Stimulated activated CD4-positive, alpha-beta T cell treated with anti-CD3 and anti-CD28 coated beads, Interleukin-2, amount 100 ng/mL, for 4 hours (primary cell): ENCODE measurements at places on chromosomes 2 and 18.

- DNase-seq = no peak
These were observed 69.4 kb upstream of the ARHGAP28 start for GRCh38 chr18:6659963-6660725.

DNA sequence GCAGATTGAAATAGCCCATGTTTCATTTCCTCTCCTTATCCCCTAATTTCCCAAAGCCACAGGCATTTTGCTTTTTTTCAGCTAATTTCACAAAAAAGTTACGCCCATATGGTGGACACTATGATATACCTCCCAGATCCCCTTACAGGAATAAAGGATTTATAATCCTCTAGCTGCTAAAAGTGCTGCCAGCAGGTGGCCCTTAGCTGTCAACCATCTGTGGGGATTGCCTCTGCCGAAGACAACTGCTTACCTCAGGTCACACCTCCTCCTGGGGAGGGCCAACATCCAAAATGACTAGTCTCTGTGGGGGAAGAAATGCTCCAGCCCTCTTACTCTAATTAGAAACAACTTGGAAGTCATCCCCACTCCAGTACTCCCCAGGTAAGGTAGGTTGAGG is 61.0 kb upstream of the EPB41L3 start:
- DNase-seq = no peak

GRCh38 chr2:27335311-27335710 is 12.4 kb upstream of the MPV17 start:
- no peak for DNase-seq

GRCh38 chr2:1170241-1170640 is 219.6 kb downstream of the SNTG2 start:
- DNase-seq = no peak

GRCh38 chr2:145644820-145645302 is 1124.9 kb upstream of the ZEB2 start:
- no peak for DNase-seq

- no peak for DNase-seq
These were observed 870.6 kb downstream of the CBLN2 start for GRCh38 chr18:71673498-71673897.

GRCh38 chr18:32714571-32715148 is 58.2 kb downstream of the KLHL14 start:
- no peak for DNase-seq

GRCh38 chr2:201642086-201642578 is 1.2 kb downstream of the TMEM237 start:
- no peak for DNase-seq

DNA sequence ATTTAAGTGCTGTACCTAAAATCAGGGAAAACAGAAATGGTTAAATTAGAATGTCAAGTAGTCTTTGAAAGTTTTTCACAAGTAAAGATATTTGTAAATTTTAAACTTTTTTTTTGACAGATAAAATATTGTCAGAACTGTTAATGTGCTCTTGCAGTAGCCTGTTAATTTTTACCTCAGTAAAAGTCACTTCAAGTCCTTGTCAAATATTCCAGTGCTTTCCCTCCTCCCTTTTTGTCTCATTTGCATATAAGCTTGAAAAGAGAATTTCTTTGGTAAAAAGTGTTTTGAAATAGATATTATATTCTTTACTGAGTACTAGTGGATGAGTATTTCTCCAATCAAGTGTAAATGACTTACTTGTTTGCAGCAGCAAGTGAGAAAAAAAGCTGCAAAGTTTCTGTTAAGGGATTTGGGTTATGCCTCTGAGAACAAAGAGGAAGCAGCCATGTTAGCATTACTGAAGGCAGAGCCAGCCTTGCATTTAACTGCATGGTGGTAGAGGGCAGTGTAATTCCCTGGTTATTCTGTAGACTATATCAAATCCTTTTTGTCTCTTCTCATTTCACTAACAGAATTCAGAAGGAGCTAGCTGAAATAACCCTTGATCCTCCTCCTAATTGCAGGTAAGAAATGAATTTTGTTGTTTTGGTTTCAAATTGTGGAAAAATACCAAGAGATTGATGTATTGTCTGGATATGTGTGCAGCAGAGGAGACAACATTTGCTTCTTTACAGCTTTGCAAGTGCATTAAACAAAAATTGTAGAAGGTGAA is 3.2 kb downstream of the UBE2E3 start:
- no peak for DNase-seq

- no peak for DNase-seq
These were observed 129.6 kb downstream of the MREG start for GRCh38 chr2:215883799-215884198.

GRCh38 chr2:19839438-19839837 is 62.3 kb downstream of the TTC32 start:
- DNase-seq = no peak

DNA sequence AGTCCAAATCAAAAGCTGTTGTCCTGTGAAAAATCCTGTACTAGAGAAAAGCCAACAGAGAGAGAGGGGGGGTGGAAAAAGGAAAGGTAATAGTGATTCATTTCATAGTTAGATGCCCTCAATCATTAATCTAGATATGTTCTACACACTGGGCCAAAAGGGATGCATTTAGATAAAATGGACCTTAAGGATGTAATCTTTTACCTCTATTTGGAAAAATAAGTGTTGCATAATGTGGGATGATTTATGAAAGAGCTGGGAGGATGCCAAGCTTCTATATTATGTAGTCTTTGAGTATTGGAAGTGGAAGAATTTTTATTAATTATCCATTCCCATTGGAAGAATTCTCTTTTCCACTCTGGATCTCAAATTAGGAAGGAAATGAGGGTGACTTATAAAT is 480.5 kb upstream of the ZEB2 start:
- DNase-seq = no peak

DNA sequence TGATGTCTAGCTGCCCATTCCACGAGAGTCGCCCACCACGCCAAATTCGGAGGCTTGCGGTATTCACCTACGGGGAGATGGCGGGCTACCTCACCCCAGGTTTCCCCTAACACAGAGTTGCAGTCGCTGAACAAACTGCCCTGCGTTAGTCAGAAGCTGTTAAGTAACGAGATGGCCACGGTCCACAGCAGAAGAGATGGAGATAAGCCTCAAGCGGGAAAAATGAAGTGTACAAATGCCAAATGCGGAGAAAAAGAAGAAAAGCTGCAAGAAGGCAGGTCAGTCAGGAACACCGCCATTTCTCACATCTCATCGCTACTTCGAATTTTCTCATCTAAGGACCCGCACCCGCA is 425 bp downstream of the ASB3 start:
- DNase-seq = no peak

DNA sequence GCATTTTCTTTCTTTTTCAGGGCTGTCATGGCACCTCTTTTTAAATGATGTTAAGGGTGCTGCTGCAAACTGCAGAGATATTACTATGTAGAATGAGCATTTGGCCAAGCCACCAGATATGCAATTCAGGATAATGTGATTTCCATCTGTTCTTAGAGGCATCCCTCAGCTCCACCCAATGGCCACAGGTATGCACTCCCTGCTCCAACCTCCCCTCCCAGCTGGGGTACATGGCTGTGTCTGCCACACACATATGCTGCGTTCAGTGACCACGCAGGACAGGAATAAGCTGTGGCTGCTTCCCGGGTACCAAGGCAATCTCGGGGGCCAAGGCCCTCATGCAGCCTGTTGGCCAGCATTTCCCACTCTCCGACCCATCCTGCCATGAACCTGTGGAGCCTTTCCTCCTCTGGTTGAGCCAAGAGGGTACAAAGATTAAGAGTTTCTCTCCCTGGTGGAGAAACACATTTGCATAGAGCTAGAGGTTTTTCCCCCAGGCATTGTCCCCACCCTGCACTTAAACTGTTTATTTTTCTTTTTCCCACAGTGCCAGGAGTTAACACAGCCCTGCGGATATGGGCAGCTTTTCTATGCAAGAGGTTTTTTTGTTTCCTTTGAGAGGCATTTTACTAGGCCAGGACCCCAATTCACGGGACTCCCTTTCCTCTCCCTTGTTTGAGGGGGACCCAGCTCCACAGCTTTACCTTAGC is 147.0 kb downstream of the GCA start:
- no peak for DNase-seq

DNA sequence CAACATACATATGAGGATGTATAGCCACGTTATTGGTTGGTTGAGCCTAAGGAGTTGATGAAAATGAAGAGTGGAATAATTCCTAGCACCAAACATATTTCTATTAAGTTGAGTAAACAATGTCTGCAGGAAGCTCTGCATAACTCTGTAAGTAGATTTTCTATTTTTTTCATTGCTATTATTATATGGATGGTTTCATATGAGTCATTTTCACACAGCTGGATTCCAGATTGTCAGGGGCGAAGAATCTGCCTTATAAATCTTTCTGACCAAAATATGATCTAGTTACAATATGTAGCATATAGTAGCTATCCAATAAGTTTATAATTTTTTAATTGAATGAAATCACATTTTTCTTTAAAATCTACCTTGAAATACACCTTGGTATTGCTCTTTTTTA is 468.0 kb upstream of the PKDCC start:
- no peak for DNase-seq

DNA sequence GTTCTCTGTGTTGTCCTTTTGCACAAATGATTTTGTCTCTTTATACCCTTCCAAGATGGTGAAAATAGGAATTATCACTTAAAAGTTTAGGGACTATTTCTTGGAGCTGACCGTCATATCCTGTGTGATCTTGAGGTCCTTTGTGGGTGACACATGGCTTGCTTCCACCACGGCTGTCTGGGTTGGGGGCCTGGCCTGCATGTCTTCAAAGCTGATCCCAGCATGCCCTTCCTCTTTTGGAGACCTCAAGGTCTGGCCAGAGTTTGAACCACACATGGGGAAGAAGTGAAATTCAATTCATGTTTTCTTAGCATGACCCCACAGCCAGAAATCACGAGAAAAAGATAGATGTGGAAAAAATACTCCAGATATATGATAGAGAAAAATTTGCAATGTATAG is 14.0 kb downstream of the SFTPB start:
- DNase-seq = no peak

- no peak for DNase-seq
These were observed 1389.8 kb upstream of the TMEFF2 start for GRCh38 chr2:193584522-193584938.

GRCh38 chr2:202494300-202495229 is 118.4 kb downstream of the BMPR2 start:
- no peak for DNase-seq

DNA sequence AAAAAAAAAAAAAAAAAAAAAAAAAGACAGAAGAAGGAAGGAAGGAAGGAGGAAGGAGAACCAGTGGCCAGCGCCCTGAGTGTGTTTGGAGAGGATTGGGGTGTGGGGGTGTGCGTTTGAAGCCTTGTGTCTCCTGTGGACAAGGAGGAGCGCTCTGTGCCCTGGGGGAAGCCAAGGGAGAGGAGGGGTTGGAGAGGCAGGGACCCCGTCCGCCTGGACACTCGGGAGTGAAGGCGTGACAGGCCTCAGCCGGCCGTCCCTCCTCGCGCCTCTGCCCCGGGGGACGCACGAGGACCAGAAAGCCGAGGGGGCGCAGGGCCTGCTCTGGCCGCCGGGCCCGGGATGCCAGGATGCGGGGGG is 44.9 kb downstream of the SERTAD2 start:
- no peak for DNase-seq

- DNase-seq = no peak
These were observed 99.4 kb downstream of the TMEM17 start for GRCh38 chr2:62406573-62407043.

DNA sequence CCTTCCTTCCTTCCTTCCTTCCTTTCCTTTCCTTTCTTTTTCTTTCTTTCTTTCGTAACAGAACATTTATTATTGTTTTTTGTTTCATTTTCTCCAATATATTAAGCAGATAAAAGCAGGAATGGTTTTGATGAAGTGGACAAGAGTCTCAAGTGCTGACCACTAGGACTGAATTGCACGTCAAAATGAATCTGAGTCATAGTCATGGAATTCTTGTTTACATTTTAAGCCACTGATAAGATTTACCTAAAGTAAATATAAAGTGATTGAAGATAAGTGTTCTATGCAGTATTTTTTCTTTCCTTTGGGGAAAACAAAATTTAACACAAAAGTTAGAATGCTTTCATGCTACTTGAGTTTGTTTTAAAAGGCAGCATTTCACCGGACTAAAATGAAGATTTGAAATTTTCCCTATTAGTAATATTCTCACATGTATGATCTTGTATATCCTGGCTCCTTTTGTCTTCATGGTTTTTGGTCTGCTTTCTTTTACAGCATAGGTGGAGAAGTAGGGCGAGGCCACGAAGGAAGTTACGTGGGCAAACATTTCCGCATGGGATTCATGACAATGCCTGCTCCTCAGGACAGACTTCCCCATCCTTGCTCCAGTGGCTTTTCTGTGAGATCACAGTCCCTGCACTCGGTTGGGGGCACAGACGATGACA is 113.5 kb downstream of the NYAP2 start:
- DNase-seq = no peak

DNA sequence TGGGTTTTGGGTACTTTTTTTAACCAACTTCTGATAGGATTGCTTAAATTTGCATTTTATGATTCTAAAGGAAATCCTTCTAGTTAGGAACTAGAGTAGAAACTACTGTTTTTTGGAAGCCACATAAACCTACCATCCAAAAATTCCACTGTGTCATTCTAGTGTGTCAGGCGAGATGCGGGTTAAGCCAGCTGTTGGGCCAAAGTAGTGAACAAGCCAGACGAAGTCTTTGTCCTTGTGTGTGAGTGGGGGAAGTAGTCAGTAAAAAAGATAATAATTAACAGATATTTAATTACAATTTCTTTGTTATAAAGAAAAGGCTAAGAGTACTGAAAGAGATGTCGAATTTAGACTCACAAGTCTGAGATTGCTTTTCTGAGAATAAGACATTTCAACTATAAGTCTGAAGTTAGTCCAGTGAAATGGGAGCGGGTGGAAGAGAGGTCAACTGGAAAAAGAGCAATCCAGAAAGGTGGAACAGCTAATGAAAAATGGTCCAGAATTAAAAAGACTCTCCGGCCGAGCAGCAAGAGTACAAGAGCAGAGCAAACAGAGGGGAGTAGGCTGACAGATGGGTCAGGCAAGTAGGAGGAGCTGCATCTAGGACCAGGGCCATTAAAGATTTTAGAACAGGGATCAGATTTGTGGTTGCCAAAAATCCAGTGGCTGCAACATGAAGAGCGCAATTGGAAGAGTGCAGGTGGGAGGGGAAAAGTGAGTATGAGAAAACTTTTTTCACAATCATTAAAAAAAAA is 1.5 kb downstream of the EPB41L5 start:
- DNase-seq = no peak

GRCh38 chr2:8115456-8115855 is 566.4 kb upstream of the ID2 start:
- no peak for DNase-seq

GRCh38 chr2:147511491-147511948 is 333.3 kb upstream of the ACVR2A start:
- no peak for DNase-seq

- no peak for DNase-seq
These were observed 116.5 kb downstream of the CSRNP3 start for GRCh38 chr2:165586019-165586418.

GRCh38 chr18:21064347-21064746 is 47.3 kb downstream of the ROCK1 start:
- no peak for DNase-seq

DNA sequence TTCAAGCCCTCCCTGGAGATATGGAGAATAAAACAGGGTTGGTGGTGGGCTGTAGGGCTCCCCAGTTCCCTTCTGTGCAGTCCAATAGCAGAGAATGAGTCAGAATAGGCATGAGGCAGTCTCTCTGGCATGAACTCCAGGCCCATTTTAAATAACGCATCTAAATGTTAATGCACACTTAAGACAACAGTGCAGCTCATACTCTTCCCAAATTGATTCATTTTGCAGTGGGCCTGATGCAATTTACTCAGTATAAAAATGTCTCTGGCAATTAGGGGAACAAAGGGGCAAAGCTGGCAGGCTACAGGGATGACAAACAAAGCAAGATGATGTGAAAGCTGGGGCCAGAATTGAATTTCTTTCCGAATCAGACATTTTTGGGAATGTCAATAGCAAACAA is 402.8 kb downstream of the CLIP4 start:
- no peak for DNase-seq
